ENCODE measurements at places on chromosomes 5 and 9. TPM values are rescaled to one million over a fixed set of nuclear protein-coding genes. Genes with fewer than 3 reads are reported as not detected.

PDE6A gene
- under 0.01 TPM for total RNA-seq

CACNA1B gene
- total RNA-seq, result under 0.01 TPM

LPCAT1 gene
- 52.9 TPM for total RNA-seq

SIGMAR1 gene
- 248 TPM for total RNA-seq

TRIM7 gene
- total RNA-seq, result 56.8 TPM

EFNA5 gene
- 5.3 TPM for total RNA-seq

KIF24 gene
- 1.2 TPM for total RNA-seq

FGF18 gene
- not detected for total RNA-seq

ADCY2 gene
- total RNA-seq, result not detected

RNF208 gene
- total RNA-seq, result not detected

PCDHGB4 gene
- 1.5 TPM for total RNA-seq

LCN1 gene
- total RNA-seq, result not detected
